Fibroblast of gingiva (primary cell): ENCODE measurements at places on chromosomes 5 and 9.

GRCh38 chr9:131804826-131805225 is 65.0 kb upstream of the RAPGEF1 start:
- DNase-seq, result no peak

GRCh38 chr5:177620560-177620959 is 20.6 kb downstream of the B4GALT7 start:
- DNase-seq, result no peak

GRCh38 chr5:1641560-1642166 is 117.9 kb upstream of the LPCAT1 start:
- DNase-seq, result peak; percentile 89

DNA sequence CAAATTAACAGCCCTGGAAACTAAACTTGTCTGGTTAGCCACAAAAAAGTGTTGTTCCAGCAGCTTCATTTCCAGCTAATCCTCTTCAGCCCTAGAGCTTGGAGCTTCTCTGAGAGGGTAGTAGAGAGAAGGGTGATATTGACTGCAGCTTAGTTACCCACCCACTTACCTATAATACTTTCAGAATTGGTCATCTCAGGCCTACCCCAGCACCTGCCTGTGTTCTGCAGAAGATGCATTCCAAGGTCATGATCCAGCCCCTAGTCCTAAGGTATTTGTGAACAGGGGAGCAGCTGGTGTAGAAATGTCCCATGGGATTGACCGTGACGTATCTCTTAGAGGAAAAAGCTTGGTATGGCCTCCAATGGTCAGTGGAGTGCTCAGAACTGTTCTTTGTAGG is 289.0 kb downstream of the NR3C1 start:
- no peak for DNase-seq

- DNase-seq, result peak; percentile 99
Observed at GRCh38 chr9:6008169-6008979, 7.0 kb downstream of the RANBP6 start.

- no peak for DNase-seq
Observed at GRCh38 chr9:93496285-93496684, 42.9 kb upstream of the FAM120AOS start.

- no peak for DNase-seq
Observed at GRCh38 chr9:110129425-110129824, 78.5 kb downstream of the C9orf152 start.

DNA sequence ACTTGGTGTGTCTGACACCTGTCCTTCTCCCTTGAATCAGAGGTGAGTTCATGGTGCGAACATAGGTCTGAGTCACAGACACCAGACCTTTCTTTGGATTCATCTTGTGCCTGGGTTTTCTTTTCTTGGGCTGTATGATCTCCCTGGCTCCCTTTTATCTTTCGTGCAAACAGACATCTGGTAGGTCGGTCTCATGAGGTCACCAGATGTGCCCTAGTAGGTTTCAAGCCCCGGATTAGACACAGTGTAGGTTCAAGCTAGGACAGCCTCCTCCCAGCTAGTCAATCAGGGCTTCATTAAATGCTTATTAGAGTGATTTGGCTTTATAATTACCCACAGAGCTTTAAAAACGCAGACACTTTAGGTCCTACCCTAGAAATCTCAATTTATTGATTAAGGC is 106.0 kb upstream of the MYO10 start:
- no peak for DNase-seq

DNA sequence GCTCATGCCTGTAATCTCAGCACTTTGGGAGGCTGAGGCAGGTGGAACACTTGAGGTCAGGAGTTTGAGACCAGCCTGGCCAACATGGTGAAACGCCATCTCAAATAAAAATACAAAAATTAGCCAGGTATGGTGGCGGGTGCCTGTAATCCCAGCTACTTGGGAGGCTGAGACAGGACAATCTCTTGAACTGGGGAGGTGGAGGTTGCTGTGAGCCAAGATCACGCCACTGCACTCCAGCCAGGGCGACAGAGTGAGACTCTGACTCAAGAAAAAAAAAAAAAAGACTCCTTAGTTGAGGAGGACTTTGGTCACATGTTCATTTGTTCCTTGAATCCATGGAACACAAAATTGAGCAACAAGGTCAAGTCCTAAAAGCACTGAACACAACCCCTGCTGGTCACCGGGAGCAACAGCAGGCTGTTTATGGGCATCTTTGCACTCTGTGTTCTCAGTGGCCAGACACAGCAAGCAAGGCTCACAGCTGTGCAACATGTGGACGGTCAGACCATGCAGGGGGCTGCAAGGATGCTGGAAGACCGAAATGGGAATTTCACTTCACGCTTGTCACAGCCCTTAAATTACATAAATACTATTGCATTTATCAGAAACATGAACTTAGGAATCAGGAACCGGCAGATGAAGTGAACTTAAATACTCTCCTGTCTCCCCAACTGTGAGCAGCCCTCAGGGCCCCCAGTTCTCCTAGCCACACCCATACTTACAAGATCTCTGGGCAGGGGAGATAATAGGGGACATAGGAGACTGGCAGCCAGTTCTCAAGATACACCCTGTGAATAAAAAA is 2.8 kb downstream of the GBGT1 start:
- peak; percentile 82 for DNase-seq

GRCh38 chr5:89246252-89246651 is 363.3 kb upstream of the MEF2C start:
- DNase-seq, result no peak

DNA sequence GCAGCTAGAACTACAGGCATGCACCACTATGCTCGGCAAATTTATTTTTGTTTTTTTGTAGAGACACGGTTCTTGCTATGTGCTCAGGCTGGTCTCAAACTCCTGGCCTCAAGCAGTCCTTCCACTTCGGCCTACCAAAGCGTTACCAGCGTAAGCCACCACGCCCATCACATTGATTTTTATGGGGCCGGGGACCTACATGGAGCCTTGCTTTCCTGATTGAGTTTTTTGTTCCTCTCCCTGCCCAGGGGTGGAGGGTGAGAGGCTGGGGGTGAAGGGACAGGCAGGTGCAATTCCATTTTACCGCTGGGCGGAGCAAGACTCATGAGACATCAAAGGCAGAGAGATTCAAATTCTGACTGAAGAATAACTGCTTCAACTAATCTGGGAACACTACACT is 1.9 kb downstream of the ALDH1B1 start:
- no peak for DNase-seq

DNA sequence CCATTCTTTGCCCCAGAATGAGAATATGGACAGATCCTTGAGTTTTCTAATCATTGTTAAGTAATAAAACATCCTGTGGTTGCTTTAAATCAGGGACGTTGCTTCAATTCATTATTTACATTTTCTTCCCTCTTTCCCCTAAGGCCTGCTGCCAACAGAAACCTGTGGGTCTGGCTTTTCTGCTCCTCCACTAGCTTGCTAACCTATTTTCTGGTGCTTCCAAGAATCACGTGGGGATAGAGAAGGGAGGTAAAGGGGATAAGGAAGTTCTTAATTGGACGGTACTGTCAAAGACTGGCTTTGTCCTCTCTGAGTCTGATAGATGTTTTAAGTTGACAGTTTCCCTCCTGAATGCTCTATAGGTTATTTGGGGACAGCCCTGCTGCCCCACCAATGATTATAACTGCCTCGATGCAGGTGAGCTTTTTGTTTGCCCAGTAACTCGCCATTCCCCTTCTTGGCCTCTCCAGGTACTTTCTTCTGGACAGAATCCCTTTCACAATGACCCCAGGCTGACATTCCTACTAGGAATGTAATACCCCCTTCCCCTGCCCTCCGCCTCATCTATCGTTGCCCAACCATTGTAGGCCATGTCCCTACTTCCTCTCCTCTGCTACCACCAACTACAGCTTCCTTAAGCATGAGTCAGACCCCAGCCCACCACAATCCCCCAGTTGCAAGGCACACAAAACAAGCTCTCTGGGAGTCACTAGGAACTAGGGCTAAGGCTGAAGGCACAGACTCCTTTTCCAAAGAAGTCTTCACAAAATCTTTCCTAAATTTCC is 19.9 kb upstream of the CPEB4 start:
- no peak for DNase-seq

DNA sequence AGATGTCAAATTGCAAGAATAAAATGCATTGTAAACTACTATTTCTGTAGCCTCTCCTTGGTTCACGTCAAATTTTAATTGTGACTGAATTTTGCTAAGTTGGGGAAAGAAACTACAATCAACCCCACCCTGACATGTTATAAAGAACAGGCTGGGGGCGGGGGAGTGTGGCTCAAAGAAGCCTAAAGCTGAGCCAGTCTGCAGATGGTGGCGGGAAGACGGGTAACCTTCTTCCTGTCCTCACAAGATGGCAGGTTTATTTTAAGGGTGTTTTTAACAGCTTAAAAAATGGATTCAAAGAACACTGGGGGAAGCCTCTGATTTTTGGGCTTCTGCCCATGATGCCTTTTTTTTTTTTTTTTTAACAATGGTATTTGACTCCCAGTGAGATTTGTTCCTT is 68.5 kb upstream of the MELK start:
- no peak for DNase-seq

DNA sequence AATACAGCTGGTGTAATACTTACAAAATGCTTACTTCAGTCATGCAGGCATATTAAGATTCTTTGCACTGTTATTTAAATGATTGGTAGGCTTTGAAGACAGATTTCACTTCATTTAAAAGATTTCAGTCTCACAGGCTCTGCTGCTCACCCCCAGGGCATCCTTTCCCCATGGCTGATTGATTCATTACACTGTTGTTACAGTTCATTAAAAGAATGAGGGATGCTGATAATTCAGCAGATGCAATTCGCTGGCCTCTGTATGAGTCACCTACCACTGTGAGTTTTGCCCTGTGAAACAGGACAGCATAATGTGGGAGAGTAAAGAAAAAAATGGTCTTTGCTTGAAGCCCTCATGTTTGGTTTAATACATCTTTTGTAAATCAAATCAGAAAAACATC is 246.9 kb downstream of the CYLC2 start:
- no peak for DNase-seq

DNA sequence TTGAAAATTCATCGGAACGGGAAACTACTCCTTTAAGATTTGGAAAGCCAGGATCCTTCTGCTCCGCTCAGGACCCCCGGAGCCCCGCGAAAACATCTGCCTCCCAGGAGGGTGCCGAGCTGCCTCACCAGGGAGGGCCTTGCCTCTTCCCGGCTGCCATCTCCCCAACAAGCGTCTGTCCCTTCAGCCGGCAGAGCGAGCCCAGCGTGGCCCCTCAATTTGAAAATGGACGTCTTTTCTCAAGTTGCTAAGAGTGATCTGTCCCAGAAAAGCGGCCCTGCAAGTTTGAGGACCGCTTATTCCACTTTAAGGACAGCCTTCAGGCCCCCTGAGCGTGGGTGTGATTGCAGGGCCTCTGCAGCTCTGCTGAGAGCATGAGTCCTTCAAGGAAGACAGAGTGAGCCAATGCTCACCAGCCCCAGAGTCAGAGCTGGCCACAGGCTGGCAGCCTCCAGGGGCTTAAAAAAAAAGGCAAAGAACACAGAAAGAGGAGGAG is 101.3 kb downstream of the PHF2 start:
- no peak for DNase-seq

GRCh38 chr9:112325600-112325999 is 7.8 kb downstream of the PTBP3 start:
- DNase-seq, result no peak

GRCh38 chr5:92850886-92851285 is 730.1 kb downstream of the NR2F1-AS1 start:
- peak; percentile 90 for DNase-seq

GRCh38 chr9:107147134-107147533 is 135.9 kb upstream of the RAD23B start:
- DNase-seq, result no peak

- DNase-seq, result no peak
Observed at GRCh38 chr5:38716516-38716915, 129.3 kb upstream of the OSMR start.

DNA sequence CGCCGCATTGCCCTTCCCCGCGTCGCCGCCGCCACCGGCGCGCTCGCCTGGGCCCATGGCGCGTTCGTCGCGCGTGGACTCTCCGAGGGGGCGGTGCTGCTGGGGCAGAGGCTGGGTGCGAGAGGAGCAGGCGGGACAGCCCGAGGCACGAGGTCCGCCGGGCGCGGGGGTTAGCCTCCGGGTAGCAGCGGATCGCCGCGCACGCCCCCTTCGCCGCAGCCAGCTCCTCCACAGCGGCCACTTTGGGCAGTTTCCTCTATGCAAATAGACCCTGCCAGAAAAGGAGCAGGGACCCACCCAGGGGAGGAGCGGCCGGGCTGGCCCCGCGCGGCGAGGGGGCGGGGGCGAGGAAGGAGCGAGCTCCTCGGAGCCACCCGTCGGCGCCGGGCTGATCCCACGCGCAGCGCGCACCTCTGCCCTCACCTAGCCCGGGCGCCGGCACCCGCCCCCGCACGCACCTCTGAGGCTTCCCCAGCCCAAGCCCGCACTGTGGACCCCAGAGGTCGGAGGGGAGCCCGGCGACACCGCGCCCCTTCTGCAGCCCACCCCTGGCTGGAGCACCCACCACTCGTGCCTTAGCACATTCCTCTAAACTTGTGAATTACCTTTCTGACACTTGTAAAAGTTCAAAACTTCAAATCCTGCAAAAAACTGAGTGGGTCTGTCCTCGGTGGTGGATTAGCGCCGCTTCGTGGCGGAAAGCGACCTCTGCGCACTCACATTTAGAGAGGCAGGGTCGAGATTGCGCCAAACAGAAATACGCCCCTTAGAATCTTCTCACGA is at the start of gene COL23A1:
Gene COL23A1 (minus strand): TSS at position 253 of the 783 bp plus-strand sequence.
- DNase-seq, result peak; percentile 37

DNA sequence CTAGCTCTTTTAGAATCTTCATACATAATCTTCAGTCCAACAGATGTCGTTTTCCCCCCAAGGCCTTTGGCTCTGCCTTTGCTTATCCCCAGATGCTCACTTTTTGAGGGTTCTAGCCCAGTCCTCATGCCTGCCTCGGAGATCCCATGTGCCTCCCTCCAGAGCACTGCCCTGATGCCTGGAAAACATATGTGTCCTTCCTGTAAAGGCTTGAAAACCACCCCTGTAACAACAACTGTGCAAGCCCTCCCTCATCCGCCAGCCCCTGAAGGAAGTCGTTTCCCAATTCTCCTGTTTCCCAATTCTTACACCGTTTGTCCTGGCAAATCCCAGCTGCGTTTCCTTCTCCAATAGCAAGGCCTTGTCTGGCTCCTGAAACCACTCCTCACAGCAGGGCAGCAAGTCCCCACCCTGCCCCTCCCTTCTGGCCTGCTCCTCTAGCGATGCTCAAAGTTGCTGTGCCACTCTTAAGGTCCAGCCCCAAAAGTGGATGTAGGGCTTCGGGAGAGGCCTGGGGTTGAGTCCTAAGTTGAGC is 52.2 kb downstream of the SLC36A1 start:
- peak; percentile 29 for DNase-seq

- DNase-seq, result peak; percentile 41
Observed at GRCh38 chr5:151113651-151114050, 32.8 kb upstream of the TNIP1 start.

GRCh38 chr9:16626577-16627130 is 243.8 kb downstream of the BNC2 start:
- peak; percentile 84 for DNase-seq
